Activated T-helper 1 cell treated with anti-CD3 and anti-CD28 coated beads, Interleukin-12 subunit alpha, Interleukin-12 subunit beta, Interleukin-2, Interleukin-4 antibody, amounts not matched to agents 30 ng/mL and 10 ng/mL and 1 ng/mL, durations not matched to agents 14 hours and 24 hours and 36 hours (primary cell): ENCODE measurements at places on chromosomes 11 and 22.
A peak's percentile ranks its signal among the peaks of the same experiment; 100 is the strongest.

DNA sequence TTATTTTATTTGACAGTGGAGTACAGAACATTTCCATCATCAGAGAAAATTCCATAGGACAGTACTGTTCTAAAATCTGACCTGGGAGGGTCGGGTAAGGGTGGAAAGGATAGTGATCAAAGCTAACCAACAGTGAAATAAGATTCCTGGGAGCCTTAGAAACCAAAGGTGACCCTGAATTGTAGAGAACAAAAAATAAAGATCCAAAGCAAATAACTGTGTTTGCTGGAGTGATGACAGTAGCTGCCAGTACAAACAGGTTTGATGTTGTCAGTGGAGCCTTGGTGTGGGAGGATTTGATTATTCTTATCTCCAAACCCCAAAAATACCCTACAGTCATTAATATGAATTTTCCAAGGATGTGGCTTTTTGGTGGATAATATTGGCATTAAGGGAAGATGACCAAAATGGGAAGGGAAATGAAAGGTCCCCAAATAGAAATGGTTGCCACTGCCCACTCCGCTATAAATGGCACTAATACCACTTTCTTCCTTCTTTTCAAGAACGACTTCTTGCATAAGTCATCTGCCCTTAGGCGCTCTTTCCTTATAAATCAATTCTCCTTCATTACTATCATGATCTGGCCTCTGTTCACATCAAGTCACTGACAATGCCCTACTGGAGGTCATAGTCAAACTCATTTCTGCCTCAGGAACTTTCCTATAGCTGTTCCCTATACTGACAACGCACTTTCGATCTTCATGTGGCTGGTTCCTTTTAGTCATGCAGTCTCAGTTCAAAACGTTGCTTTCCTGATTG is 44.4 kb downstream of the EHF start:
- DNase-seq, result no peak

- DNase-seq, result no peak
Observed at GRCh38 chr11:69915501-69916250, 96.5 kb upstream of the FGF3 start.

- no peak for DNase-seq
Observed at GRCh38 chr11:77092382-77092781, 10.3 kb upstream of the OMP start.

- no peak for DNase-seq
Observed at GRCh38 chr11:46445192-46445919, 53.8 kb upstream of the CHRM4 start.

GRCh38 chr22:32574958-32575910 is 100.6 kb downstream of the FBXO7 start:
- DNase-seq, result no peak

DNA sequence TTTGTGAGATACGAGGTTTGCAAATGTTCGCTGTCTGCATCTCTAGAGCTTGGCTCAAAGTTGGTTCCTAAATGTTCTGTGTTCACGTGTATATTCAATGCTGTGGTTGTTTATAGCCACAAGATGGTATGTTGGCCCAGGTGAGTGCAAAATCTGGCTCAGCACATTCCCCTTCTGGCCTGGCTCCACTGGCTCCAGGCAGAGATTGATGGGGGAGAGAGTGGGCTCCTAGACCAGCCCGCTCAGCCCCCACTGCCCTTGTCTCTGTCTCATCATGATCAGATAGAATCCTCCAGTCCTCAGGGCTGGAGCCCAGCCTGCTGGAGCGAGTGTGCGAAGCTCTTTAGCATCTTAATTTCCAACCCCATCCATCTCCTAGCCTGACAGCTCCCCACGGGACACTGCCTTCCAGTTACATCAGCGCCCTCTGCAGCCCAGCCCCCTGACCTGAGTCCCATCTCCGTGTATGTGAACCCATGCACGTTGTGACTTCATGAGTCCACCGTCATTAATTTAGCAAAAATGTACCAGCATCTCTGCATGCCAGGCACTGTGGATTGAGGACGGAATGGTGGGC is 2.0 kb downstream of the P2RX3 start:
- no peak for DNase-seq

DNA sequence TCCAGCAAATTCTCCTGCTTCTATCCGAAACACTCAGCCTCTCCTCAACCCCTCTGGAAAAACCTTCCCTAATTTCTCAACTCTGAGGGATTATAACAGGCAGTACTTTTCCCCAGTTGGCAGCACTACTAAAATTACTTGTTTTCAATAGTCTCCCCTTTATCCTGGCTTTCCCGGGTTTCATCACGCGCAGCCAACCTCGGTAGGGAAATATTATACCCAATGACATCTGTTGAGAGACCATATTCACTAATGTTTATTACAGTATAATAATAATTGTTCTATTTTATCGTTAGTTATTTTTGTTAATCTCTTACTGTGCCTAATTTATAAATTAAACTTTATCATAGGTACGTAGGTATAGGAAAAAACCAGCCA is 330 bp upstream of the POLD3 start:
- no peak for DNase-seq

DNA sequence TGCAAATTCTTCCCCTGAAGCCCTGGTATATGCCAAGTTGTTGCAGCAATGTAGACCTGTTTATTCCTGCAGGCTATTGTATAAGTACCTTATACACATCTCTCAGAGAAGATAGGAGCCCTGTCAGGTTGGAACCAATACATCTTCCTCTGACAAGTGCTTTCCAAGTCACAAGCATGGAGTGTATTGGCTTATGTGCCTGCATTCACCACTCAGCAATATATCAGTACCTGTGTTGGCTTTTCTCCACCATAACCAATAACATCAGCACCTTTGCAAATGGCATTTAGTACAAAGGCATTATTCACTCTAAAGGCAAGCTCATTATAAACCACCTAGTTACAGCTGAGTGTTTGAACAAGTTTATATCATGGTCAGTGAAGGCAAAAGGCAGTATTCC is 611.7 kb upstream of the CNTN5 start:
- no peak for DNase-seq

DNA sequence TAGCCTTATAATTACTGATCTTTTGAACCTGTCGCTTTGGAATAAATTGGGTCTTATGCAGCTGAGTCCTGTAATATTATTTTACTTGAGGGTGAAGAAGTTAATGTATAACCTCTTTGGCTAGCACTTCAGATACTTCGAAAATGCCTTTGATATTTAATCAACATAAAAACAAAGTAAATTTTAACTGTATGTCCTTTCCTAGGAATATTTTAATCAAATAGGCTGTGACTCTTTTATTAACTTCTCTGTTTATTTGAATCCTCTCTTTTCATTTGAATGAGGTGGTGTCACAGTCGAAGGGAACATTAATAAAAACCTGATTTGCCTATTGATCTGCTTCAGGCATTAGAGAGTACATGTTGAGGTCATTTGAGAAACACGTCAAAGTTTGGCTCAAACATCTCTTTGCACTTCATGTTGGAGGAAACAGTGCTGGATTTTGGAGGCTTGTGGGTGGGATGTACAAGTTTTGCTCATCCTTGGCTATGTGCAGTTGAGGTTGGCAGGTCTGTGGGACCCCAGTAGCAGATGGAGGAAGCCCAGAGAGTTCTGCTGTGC is 143.6 kb downstream of the NCAM1 start:
- DNase-seq, result no peak

- DNase-seq, result no peak
Observed at GRCh38 chr11:65869643-65870306, 2.8 kb downstream of the EFEMP2 start.

GRCh38 chr11:113289431-113290187 is 24.8 kb upstream of the TTC12 start:
- DNase-seq, result peak; percentile 52

GRCh38 chr11:9680028-9680427 is 16.2 kb downstream of the SWAP70 start:
- DNase-seq, result no peak

DNA sequence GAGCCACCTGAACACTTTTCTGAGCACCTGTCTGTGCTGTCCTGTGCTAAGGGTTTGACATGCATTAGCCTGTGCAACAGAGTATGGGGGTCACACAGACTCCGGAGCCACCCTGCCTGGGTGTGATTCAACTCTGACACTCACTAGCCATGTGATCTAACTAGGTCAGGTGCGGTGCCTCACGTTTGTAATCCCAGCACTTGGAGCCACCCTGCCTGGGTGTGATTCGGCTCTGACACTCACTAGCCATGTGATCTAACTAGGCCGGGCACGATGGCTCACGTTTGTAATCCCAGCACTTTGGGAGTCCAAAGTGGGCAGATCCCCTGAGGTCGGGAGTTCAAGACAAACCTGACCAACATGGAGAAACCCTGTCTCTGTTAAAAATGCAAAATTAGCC is 11.4 kb downstream of the UBE2L6 start:
- no peak for DNase-seq

DNA sequence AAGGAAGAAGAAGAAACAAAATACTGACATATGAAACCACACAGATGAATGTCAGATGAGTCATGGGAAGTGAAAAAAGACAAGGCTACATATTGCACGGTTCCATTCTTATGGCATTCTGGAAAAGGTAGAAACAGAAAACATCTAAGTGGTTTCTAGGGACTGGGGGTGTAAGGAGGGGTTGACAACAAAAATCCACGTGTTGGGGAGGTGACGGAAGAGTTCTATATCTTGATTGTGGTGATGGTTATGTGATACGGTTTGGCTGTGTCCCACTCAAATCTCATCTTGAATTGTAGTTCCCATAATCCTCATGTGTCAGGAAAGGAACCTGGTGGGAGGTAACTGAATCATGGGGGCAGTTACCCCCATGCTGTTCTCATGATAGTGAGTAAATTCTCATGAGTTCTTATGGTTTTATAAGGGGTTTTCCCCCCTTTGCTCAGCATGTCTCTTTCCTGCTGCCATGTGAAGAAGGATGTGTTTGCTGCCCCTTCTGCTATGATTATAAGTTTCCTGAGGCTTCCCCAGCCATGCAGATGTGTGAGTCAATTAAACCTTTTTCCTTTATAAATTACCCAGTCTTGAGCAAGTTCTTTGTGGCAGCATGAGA is 6.4 kb upstream of the ARFGAP3 start:
- DNase-seq, result no peak

DNA sequence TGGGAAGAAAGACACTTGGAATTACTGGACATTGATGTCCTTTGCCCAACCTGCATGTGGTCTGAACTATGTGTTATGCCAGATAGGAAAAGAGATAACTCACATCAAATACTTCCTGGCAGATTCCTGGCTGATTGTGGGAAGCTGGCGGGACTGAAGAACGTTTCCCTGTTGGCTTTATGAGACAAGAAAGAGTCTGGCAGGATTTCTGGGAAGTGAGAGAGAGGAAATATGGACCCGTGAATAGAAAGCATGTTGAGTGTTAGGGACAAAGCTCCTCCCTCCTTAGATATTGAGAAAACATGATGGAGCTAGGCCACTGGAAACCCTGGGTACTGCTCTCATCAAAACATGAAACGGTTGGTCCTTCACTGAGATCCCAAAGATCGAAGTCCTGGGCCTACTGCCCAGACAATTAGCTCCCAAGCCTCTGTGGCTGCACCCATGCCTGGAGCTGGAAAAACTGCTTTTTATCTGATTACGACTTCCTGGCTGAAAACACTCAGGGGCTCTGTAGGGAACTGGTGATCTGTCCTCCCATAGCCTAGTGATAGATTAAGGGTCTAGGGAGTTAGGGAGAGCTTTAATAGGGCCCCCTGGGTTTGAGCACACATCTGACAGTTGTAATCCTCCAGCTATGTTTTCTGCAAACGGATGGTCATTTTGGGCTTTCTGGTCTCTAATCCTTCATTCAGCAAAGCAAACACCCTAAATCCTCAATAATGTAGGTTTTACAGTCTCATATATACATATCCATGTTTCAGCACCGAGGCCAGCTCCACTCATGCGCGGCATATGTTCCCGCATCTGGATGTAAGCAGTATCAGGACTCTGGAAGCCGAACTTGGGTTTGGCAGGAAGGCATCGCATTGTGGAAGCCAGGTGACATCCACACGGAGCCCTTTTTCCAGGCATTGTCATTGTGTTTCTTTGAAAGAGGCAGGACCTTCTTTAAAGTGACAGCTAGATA is 6.1 kb upstream of the B3GAT1 start:
- DNase-seq, result no peak

- DNase-seq, result no peak
Observed at GRCh38 chr11:15602785-15603567, 488.3 kb downstream of the INSC start.

DNA sequence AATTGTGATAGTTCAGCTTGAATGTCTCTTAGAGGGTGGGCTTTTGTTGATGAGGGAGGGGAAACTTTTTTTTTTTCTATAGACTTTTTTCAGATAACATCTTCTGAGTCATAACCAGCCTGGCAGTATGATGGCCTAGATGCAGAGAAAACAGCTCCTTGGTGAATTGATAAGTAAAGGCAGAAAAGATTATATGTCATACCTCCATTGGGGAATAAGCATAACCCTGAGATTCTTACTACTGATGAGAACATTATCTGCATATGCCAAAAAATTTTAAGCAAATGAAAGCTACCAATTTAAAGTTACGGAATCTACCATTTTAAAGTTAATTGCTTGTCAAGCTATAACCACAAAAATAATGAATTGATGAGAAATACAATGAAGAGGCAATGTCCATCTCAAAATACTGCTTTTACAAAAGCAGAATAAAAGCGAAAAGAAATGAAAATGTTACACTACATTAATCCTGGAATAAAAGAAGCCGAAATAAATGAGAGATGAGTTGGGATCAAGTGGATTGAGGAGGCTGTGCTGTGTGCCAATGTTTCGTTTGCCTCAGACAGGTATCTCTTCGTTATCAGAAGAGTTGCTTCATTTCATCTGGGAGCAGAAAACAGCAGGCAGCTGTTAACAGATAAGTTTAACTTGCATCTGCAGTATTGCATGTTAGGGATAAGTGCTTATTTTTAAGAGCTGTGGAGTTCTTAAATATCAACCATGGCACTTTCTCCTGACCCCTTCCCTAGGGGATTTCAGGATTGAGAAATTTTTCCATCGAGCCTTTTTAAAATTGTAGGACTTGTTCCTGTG is 3.9 kb downstream of the MALAT1 start:
- no peak for DNase-seq

DNA sequence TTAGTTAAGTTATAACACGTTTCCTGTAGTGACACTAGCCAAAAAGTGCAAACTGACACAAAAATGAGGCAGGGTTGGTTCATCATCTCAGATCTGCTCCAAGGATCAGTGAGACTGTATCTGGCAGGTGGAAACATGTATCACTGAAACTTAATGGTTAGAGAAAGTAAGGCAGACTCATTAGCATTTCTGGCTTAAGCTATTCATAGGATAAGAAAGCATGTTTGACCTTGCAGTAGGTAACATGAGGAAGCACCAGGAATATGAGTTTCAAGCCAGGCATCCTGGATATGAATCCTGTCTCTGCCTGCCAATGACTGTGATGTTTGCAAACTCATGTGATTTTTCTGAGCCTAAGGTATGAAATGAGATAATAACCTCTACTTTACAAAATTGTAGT is 732.1 kb downstream of the NELL1 start:
- no peak for DNase-seq

- no peak for DNase-seq
Observed at GRCh38 chr11:127274328-127274676, 273.7 kb upstream of the KIRREL3 start.

DNA sequence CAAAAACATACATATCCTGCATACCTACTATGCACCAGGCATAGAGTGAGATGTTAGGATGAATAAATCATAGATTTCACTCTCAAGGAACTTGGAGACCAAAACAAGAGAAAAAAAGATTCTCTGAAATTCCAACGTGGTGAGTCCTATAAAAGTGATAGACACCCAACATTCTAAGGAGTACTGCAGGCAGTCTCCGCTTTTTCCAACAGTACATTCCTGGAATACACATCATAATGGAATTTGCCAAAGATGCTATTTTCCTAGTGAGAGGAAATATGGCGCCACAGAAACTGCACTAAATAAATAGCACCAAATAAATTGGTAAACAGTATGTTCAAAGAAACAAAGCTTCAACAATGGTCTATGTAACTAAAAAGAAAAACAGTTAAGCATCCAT is 6.0 kb downstream of the TMEM123 start:
- DNase-seq, result no peak
